ENCODE measurements at places on chromosomes 13 and 19.

GRCh38 chr13:37685206-37685605 lies 86.6 kb upstream of the POSTN start:
- DNase-seq = no peak

GRCh38 chr13:112170823-112171569 lies 104.0 kb downstream of the SOX1 start:
- DNase-seq = no peak

GRCh38 chr19:48149430-48149829 lies 20.7 kb downstream of the LIG1 start:
- no peak for DNase-seq

- no peak for DNase-seq
Observed at GRCh38 chr13:42623916-42624315, 50.0 kb downstream of the TNFSF11 start.

GRCh38 chr19:14305706-14306105 lies 75.5 kb upstream of the ADGRE5 start:
- DNase-seq = no peak

DNA sequence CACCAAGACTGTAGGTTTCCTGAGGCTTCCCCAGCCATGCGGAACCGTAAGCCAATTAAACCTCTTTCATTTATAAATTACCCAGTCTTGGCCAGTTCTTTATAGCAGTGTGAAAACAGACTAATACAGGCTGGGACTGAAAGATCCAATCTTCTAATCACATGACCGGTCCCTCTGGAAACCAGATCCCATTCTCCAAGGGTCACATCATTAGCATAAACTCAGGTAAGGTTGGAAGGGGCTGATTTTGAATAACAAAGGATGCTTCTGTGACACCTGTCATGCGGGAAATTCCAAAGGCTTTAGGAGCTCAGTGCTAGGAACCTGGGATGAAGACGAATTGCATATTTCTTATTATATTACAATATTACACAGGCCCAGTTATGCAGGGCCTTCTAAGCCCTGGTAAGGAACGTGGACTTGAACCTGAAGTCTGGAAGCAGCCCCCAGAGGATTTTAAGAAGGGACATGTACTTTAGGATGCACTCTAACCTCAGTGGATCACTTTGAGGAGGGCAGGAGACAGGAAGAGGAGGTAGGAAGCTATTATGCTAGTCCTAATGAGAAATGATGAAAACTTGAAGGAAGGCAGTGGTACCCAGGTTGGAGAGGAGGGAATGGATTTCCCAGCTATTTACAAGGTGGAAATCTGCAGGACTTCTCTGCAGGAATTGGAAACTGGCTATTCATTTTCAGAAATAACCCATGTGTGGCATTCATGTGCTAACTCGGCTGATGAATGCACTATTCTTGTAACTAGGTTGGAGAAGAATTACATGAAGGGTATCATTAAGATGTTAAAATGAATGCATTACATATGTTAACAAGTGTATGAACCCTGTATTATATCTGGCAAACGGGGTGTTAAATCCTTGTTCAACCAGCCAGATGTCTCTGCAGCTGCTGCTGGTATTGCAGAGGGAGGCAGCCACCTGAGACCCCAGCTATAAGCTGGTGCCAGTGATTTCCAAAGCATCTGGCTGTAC lies 19.3 kb downstream of the TNFSF11 start:
- no peak for DNase-seq

- no peak for DNase-seq
Observed at GRCh38 chr13:40390401-40390916, 276.0 kb downstream of the FOXO1 start.

- DNase-seq = no peak
Observed at GRCh38 chr13:45446181-45446580, 18.6 kb upstream of the COG3 start.

GRCh38 chr13:24381541-24382265 lies 72.3 kb downstream of the C1QTNF9 start:
- DNase-seq = no peak

DNA sequence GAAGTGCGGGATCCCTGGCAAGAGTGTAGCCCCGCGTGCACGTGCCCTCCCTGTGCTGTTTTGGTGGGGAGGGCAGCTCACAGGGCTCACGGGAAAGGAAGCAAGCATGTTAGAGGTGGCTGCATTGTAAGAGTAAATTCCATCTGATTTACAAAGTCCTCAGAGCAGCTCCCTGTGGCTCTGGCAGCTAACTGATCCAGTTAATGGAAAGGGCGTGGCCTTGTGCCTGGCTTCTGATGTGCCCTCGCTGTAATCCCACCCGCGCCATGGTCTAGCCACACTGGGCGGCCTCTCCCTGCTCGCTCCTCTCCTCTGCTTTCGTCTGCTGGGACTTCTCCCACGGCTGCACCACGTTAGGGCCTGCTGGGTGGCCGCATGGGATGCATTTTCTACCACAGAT lies 258.5 kb downstream of the FGF9 start:
- no peak for DNase-seq

DNA sequence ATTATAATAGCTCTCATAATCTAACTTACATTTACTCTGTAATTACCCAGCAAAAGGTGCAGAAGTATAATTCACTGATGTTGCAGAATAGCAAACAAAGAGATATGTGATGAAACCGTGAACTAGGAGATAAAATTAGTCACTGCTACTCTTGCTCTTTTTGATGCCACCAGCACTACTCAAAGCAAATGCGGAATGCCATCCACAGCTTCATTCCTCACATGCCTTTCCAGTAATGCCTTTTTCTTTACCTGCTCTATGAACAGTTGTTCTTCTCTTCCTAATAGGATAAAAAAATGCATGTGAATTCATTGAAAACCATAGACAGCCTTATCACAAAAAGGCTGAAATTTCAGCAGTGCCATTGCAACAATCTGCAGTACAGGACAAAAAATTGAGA lies 1129.5 kb downstream of the DIAPH3 start:
- DNase-seq = no peak

- no peak for DNase-seq
Observed at GRCh38 chr13:92488249-92488852, 738.3 kb upstream of the GPC6 start.

- DNase-seq = peak; percentile 43
Observed at GRCh38 chr13:74026753-74027152, 107.5 kb downstream of the KLF12 start.

DNA sequence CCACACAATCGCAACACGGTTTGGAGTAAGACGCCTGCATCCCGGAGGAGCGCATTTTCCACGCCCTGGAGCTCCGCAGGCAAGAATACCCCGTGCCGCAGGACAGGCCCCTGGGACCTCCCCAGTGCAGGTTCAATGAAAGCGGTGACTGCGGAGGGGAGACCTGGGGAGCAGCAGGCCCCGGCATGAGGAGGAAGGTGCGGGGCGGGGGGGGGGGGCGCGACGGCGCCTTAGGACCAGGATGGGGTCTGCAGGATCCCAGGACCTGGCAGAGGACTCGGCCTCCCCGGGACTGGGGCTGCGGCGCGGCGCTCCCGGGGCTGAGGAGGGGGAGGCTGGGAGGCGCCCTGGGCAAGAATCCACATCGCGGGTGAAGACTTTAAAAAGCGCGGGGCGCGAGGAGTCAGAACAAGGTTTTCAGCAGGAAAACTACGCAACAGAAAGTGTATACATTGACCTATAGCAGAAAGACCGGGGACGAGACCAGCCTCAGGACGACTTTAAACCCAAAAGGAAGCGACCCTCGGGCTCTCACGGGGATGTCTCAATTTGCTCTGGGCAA lies 432 bp downstream of the ZNF611 start:
- DNase-seq = peak; percentile 10

DNA sequence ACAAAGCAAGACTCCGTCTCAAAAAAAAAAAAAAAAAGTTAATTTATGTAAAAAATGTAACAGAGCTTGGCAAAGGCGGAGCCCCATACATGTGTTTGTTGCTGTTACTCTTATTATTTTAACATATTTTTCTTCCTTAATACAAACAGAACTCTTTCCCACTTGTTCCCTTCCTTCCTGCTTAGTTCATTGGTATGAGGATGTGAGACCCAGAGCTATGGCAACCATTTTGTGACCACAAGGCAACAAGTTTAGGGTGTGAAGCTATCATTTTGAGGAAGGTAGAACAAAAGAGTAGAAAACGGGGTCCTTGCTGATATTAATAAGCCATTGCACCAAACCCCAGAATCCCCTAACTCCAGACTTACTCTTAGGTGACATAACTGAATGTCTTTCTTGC lies 5.4 kb downstream of the IFNL1 start:
- no peak for DNase-seq
